ENCODE measurements at places on chromosomes 7 and 10.

- no peak for DNase-seq
Measured at GRCh38 chr7:140940898-140941297, 16.2 kb upstream of the BRAF start.

GRCh38 chr7:815284-816216, 16.7 kb upstream of the SUN1 start:
- DNase-seq = peak; percentile 10

- no peak for DNase-seq
Measured at GRCh38 chr10:692682-693351, 3.3 kb upstream of the DIP2C start.

DNA sequence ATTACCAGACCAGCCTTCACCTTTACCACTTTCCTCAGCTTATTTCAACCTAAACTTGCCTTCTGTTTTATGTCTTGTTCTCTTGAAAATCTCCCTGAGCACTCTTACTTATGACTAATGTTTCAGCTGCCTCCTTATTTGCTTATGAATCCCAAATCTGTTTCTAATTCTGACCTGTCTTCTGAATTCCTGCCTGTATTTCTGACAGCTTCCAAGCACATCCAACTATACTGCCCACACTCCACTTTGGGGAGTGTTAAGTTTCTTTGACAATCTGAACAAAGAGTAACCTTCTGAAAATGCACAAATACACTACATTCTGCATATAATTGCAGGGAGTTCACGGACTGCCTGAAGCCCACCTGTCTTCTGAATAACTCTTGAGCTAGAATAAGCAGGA, 48.7 kb downstream of the ARMC3 start:
- DNase-seq = no peak

DNA sequence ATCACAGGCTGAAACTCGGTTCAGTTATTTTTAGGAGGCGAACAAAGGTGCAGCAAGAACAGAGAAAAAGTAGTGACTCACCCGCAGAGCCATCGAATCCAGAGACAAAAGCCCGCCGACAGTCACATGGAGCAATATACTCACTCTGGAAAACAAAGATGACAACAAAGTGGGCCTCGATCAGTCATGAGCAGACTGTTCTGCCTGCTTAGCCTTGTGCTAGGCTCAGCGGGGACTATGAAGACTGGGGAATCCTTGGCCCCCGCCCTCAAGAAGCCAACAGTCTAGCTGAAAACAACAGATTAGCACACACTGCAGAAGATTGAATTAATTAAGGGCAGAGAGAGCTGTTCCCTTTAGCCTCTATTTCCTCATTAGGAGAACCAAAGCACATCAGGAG, 30.4 kb downstream of the XPNPEP1 start:
- DNase-seq = no peak

- DNase-seq = no peak
Measured at GRCh38 chr10:45063591-45064231, 63.0 kb downstream of the ZNF22 start.

GRCh38 chr7:10239695-10240345, 733.9 kb upstream of the PHF14 start:
- DNase-seq = no peak

- no peak for DNase-seq
Measured at GRCh38 chr10:87960230-87960629, 96.8 kb downstream of the PTEN start.

DNA sequence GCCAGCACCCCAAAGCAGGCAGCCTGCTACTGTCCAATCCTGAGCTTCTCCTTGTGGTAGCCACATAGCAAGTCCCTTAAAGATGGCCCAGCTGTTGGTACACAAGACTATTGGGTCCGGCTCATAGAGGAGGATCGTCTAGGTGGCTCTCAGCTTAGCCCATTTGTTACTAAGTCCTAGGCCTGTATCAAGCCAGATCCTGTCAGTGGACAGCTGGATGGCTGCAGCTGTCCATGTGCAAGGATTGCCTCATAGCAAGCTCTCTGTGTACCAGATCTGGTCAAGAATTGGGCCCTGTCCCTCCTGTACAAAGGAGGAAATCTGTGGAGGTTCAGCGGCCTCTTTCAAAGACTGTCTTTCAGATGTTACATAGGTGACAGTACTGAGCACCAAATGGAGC, 12.2 kb upstream of the TMEM168 start:
- DNase-seq = no peak

DNA sequence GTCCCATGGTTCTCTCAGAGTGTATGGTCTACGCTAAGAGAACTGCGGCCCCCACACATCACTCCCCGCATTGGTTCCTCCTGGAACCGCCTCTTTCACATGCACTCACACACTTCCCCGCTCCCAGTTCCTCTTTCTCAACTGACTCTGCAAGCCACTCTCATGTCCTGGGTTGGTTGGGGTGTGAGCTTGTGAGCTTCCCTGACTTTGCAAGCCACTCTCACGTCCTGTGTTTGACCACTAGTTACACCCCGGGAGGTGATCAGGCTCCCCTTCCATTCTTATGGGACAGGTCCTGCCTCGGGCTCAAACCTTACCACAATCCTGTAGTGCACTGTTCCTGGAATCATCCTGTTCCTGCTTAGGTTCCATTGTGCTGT, 105.0 kb downstream of the TRIM24 start:
- no peak for DNase-seq

- DNase-seq = no peak
Measured at GRCh38 chr10:60353519-60354258, 36.0 kb downstream of the ANK3 start.

GRCh38 chr7:155725006-155725355, 80.5 kb downstream of the RBM33 start:
- no peak for DNase-seq

GRCh38 chr10:103038570-103038969, 120.5 kb downstream of the CNNM2 start:
- no peak for DNase-seq

DNA sequence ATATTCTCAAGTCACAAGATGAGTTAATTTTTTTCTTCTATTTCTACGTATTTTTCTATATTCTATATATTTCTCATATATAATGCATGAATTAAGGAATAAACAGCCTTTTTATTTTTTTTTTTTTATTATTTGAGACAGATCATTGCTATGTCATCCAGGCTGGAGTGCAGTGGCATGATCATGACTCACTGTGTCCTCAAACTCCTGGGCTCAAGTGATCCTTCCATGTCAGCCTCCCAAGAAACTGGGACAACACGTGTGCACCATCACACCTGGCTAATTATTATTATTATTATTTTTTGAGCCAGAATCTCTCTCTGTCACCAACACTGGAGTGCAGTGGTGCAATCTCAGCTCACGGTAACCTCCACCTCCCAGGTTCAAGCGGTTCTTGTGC, 1.5 kb downstream of the CLDN12 start:
- no peak for DNase-seq

- no peak for DNase-seq
Measured at GRCh38 chr10:126041804-126042231, 145.5 kb downstream of the FANK1 start.

GRCh38 chr7:572416-573268, 53.0 kb upstream of the PDGFA start:
- no peak for DNase-seq

- DNase-seq = peak; percentile 98
Measured at GRCh38 chr10:110919349-110919931, at the start of gene SHOC2. TSS of gene SHOC2 (plus strand) at chr10:110919604. CDS start at chr10:110964359, 44,755 bp downstream.

DNA sequence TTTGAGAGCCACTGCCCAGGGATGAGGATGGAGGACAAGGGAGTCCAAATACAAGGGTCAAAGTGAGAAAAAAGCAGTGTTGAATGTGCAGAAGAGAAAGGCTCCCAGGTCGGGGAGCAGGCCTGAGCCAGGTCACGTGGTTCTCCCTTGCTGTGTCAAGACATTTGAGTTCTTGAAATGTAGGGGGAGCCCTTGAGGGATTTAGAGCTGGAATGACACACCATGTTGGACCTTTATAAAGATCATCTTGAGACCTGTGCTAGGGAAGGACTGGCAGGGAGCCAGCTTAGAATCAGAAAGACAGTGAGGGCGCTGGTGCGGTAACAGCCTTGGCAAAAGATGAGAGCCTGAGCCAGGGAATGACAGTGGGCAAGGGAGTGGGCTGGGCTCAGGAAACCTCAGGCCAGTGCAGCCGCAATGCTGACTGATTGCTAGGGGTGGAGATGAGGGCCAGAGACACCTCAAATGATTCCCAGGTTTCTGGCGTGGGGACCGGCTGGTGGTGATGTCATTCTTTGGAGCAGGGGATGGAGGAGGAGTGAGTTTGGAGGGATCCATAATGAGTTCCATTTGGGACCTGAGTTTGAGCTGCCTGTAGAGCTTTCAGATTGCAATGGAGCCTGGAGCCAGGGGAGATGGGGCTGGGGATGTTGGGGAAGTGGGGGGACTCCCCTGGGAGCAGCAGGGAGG, 120.1 kb downstream of the PTPN20 start:
- DNase-seq = no peak

- no peak for DNase-seq
Measured at GRCh38 chr7:95772771-95773581, 622 bp downstream of the DYNC1I1 start.

GRCh38 chr10:130363051-130363450, 226.9 kb downstream of the GLRX3 start:
- DNase-seq = no peak

DNA sequence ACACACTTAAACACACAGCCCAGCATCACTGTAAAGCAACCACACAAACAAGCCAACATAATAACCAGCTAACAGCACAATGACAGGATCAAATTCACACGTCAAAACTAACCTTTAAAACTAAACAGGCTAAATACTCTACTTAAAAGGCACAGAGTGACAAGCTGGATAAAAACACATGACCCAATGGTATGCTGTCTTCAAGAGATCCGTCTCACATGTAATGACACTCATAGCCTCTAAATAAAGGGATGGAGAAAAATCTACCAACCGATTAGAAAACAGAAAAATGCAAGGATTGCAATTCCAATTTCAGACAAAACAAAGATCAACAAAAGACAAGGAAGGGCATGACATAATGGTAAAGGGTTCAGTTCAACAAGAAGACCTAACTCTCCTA, 17.2 kb upstream of the PRSS58 start:
- DNase-seq = no peak

- no peak for DNase-seq
Measured at GRCh38 chr10:67518756-67519155, 177.2 kb downstream of the CTNNA3 start.

GRCh38 chr7:47940088-47941013, 7.9 kb downstream of the PKD1L1 start:
- no peak for DNase-seq

DNA sequence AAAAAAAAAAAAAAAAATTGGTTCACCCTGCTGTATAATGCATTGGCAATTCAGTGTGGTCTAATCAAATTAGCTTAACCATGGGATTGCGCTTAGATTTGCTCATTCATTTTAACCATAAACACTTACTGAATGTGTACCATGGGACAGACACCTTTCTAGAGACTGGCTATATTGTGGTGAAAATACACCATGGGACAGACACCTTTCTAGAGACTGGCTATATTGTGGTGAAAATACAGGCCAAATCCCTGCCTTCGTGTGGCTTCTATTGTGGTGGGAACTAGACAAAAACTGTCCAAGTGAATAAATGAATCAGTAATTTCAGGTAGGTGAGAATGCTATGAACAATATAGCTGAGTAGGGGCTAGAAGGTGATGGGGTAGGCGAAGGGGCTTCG, 10.2 kb upstream of the REPIN1 start:
- no peak for DNase-seq

- no peak for DNase-seq
Measured at GRCh38 chr7:75937958-75938786, 23.2 kb downstream of the POR start.

DNA sequence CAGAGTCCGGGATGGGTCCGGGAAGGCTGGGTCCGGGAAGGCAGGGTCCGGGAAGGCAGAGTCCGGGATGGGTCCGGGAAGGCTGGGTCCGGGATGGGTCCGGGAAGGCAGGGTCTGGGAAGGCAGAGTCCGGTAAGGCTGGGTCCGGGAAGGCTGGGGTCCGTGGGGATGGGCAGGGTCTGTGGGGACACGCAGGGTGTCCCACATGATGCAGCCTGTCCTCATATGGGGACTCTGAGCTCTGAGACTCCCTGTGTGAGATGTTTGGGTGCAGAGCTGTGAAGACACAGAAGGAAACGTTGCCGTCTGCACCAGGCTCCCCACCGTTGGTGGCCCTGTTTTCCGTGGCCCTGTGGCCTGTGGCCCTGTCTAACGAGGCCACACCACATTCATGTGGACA, 45.7 kb upstream of the ADGRA1 start:
- no peak for DNase-seq

DNA sequence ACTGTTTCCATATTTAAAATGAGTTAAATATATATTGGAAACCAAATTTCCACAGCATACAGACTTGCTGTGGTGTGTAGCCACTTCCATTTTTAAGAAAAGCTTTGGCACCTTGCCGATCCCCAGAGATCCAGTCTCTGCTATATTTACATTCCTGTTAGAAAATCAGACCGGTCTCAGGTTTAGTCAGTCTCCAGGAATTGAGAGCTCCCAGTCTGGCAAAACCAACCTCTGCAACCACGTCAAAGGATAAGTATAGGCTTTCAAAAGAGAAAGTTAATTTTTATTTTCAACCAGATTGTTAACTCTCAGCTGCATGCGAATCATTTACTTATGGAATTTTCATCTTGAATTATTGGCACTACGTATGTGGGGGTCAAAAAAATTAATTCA, 28.2 kb downstream of the PUS7 start:
- no peak for DNase-seq

DNA sequence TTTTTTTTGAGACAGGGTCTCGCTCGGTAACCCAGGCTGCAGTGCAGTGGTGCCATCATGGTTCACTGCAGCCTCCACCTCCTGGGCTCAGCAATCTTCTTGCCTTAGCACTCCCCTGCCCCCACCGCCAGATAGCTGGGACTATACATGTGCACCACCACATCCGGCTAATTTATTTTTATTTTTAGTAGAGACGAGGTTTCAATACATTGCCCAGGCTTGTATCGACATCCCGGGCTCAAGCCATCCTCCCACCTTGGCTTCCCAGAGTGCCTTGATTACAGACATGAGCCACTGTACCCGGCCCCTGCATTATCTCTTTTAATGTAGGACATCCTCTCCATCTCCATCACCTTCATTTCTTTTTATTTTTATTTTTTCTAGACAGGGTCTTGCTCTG, 213.3 kb downstream of the CUX1 start:
- DNase-seq = no peak

GRCh38 chr7:25007668-25008067, 27.7 kb upstream of the OSBPL3 start:
- no peak for DNase-seq

- no peak for DNase-seq
Measured at GRCh38 chr7:129569811-129570215, 41.7 kb upstream of the NRF1 start.

GRCh38 chr7:7231865-7232264, 49.5 kb downstream of the C1GALT1 start:
- DNase-seq = no peak

DNA sequence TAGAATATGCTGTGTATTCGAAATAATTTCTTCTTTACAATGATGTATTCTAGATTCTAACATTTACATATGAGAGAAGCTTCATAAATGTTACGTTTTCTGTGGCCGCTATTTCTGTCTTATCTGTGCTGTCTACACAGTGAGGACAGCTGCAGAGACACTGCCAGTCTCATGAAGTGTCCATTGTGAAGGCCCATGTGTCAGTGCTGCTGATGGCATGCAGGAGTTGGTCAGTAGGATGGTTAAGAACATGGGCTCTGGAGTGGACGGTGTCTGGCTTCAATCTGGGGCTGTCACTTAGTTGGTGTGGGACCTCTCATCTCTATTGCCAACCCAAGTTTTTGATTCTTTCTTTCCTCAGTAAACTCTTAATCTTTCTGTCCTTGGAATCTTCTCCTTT, 137.3 kb downstream of the SDK1 start:
- DNase-seq = no peak
